ENCODE measurements at places on chromosomes 5 and 9.

GRCh38 chr5:118675247-118675646, 313.1 kb downstream of the DTWD2 start:
- no peak for DNase-seq

DNA sequence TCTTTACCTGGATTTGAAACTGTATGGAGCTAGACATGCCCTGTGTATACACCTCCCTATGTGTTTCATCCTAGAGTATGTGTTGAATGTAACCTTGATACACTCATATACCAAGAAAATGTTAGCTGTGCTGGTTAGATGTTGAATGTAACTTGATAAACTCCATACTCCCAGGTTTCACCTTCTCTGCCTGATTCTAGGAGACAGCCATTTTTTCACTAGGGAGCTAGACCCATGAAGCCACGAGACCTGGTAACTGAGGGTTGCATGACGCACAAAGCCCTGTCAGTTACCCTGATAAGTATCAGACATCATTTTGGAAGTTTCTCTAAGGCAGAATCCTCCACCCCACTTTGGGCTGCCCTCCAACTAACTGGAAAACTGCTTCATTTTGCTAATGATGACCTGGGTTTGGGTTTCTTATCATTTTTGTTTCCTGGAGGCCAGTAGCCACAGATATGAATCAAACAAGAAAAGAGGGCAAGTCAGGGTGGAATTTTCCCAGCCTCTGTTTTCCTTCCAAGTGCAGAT, 478.5 kb upstream of the KIF2A start:
- DNase-seq = no peak

- DNase-seq = no peak
These were observed 181.7 kb downstream of the ERCC6L2 start for GRCh38 chr9:96057155-96057554.

GRCh38 chr9:93161786-93162562, 22.0 kb upstream of the WNK2 start:
- DNase-seq = no peak

DNA sequence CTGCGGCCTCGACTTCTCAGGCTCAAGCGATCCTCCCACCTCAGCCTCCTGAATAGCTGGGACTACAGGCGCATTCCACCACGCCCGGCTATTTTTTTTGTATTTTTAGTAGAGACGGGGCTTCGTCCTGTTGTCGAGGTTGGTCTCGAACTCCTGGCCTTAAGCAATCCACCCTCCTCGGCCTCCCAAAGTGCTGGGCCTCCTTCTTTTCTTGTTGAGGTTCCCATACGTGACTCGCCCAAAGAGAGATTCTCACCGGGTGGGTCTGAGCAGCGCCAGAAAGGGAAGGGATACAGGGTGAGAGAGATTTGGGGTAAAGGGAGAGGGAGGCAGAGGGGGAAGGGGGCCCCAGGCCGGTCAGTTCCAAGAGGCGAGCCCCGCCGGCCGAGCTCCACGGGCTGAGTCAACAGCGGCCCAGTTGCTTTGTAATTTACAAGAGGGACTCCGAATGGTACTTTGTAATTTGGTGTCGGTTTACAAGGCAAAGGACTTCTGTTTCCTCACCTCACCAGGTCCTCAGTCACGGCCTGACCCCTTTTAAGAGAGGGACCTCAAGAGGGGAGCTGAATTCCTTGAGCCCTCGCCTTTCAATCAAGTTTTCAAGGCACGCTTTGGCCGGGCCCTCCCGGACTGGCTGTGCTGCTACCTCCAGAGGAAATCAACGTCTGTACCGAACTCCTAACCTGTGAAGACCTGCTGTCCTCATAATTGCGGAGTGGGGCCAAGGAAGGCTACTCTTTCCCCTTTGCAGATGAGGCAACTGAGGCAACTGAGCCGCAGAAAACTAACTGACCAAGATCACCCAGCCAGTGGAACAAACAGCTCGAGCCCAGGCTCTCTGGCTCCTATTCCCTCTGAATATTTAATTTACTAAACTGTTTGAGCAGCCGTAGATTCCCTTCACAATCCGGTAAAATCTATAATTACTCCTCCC, 3.3 kb upstream of the DMRT2 start:
- no peak for DNase-seq

DNA sequence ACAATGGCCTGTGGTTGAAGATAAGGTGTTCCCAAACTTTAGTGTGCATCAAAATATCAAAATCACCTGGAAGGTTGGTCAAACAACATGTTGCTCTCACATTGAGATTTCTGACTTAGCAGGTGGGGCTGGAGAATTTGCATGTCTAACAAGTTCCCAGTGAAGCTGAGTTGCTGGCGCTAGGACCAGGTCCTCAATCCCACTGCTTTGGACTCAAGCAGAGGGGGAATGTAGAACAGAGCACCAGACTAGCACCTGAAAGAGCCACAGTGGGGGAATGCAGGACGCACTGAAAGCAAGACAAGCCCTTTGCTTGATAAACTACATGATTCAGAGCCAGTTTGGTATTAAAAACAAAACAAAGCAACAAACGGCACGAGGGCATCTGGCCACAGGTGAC, 458.1 kb downstream of the MTRR start:
- DNase-seq = no peak

DNA sequence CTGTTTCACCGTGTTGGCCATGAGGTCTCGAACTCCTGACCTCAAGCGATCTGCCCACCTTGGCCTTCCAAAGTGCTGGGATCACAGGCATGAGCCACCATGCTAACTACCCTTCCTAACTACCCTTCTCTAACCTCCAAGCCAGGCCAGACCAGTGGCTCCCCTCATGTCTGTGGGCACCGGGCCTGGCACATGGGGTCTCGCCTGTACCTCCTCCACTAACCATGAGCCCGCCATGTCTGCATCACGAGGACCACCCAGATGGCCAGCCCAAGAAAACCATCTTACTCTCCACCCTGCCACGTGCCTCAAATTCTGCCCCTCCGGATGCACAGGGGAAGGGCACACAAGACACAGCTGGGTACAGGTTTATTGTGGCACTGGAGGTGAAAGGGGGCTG, 9.6 kb upstream of the DBN1 start:
- DNase-seq = no peak

- DNase-seq = no peak
These were observed 4.0 kb upstream of the FCHO2 start for GRCh38 chr5:72951671-72952468.

DNA sequence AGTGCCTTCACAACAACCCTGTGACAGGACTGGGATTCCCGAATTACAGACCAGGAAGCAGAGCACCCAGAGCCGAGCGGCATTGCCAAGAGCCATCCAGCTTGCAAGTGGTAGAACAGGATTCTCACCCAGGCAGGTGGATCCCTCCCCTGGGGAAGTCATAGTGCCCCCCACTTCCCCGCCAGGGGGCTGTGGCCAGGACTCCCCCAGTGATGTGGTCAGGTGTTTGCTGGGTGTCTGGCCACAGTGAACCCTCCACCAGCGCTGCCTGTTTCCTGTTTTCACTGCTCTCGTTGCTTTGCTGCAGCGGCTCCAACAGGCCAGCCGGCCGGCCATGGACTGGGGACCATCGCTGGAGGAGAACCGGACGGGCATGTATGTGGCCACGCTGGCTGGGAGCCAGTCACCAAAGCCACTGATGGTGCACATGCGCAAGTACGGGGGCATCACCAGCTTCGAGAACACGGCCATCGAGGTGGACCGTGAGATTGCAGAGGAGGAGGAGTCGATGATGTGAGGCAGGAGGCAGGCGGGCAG, 19.3 kb downstream of the SLC6A7 start:
- no peak for DNase-seq

DNA sequence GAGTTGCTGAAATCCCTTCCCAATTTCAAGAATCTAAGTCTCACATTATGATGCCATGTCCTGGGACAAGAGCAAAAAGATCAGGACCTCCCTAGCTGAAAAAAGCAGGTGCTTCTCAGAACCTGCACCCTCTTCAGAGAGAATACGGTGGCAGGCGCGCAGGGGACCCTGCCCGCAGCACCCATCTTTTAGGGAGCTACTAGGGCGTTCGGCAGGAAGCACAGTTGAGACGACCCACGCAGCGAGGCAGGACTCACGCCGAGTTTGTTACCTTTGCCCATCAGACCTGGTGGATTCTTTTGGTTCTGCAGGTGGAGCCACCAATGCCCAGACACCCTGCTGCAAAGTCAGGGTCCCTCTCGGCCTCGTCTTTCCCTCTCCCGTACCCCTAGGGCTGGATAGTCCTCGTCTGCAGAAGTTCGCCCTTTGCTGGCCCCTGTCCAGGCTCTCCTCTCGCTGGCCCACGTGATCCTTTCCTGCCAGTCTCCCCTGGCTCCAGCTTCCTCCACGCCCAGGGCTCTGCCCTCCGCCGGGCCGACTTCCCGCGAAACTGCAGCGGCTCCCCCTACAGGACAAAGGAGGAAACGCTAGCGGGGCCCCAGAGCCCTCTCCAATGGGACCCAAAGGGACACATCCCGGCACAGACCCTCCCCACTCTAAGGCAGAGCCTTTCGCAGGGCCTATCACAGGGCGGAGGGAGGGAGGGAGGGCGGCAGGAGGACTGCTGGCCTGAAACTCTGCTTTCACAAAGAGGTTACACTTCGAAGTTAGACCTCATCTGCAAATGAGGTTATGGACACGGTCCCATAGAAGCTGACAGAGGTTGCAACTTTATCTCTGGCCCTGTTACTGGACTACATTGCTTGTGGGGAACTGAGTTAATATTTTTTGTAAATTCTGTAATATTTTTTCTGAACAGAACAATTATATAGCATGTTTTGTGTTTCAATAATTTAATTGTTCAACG, 28.8 kb downstream of the TMEM174 start:
- DNase-seq = peak; percentile 80

DNA sequence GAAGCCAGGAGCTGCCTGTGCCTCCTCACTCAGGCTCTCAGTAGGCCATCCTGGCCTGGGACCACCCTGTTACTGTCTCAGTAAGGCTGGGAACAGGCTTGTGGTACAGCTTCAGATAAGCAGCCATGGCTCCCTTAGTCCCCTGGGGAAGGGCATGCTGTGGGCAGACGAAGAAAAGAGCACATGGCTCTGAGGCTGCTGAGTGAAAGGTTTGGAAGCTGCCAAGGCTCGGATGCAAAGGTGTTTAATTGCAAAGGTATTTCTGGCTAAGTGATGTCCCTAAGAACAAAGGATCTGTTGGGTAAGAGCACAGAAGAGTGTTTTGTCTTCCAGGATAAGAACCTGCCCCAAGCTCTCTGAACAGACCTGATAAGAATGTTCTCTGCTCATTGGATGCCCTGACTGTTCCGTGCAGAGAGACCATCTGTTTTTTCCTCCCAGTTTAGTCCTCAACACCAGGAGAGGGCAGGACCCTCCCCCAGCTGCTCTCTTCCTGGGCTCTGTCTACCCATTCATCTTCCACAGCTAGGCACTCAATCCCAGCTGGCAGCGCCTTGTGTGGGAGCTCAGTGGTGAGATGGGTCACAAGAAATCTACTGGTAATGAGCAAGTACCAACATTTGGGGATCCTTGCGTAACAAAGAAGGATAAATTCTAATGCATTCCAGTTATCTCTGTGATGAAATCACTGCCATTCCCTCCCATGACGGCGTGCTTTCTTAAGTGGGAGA, 17.7 kb downstream of the ANGPTL2 start:
- DNase-seq = no peak

GRCh38 chr5:172624996-172625964, 15.8 kb upstream of the NEURL1B start:
- no peak for DNase-seq

DNA sequence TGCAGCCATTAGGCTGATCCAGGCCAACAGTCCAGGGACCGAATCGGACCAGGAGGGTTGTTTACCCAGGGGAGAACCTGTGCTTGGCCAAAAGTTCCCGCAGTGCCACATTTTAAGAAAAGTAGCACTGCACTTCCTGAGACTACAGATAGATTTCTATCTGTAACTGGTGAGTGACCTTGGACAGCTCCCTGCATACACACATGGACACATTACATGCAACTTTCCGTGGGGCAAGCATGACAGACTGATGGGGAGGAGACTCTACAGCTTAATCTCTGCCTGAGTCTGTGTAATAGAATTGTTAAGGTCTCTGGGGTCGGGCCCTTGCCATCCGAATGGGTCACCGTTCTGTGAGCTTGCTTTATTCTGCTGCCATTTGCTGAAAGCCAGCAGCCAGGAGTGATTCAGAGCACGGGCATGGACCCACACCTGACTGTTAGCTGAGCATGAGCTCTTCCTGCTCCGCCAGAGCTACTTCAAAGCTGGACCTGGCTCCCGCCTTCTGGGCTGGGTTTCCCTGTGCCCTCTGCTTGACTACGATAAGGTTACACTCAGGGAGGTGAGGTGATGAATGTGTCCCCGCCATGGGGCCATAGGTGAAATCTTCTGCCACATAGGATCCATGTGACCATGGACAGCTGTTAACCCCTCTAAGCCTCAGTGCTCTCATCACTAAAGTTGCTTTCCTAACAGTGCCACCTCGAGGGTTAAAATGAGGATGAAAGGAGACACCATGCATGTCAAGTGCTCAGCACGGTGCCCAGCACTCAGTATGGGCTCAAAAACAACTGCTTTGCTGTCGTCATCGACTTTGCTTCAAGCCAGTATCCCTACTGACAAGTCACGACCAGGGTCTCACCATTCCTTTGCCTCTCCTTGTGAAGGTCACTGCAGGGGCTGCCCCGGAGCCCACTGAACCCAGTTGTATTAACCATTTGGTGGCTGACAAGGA, 200.0 kb downstream of the MELK start:
- DNase-seq = no peak

Data from neural crest cell (in vitro differentiated cells).